Cardiac fibroblast (primary cell): ENCODE measurements at places on chromosomes 4 and X.

- DNase-seq = peak; percentile 77
Measured at GRCh38 chr4:15653864-15654592, 1.1 kb downstream of the FBXL5 start.

DNA sequence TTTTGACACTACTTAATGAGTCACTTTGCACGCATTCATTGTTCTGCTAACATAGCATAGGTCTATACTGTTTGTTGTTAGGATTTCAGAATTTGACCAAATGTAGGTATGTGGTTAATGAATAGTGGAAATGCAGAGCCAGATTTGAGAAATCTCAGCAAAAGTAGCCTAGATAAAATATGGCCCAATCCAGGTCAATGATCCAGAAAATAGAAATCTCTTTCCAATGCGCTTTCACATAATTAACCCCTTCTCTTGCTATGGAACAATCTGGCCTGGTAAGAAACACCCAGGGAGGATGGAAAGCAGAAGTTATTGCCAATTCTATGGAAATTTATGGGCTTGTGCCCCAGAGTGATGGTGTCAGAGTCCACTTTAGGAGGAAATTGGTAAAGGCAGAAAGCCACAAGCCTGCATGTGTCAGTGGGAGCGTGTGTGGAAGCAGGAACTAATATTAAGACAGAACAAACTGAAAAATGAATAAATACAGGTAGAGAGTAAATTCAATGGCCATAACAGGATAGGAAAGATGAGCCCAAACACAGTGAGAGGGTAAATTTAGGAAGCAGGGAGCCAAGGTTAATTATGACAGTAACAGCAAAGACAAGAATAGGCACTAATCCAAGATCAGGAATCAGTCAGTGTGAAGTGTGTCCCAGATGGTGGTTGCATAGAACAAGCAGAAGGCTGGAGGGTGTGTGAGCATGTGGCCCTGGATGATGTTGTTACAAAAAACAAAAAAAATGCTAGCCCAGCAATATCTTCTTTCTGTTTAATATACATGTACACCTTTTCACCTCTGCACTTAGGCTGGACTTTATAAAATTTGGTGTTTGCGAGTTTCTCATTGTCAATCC lies 102.9 kb downstream of the SYTL5 start:
- no peak for DNase-seq

- no peak for DNase-seq
Measured at GRCh38 chr4:106109929-106110328, 206.1 kb downstream of the TBCK start.

DNA sequence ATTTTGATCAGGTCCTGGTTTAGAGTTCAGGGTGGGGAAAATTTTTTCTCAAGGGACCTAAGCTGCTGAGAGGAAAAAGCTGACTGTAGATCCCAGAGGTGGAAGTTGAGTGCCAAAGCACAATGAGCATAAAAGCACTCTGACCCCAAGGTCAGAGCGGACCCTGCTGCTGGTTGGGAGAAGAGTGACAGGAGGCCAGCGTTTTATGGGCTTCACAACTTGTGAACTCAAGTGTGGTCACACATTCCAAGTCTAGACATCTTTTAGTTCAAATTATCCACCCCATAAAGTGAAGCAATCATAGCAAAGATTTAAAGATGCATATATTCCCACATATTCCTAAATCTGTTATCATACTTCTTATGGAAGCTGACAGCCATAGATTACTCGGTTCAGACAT lies 220.3 kb downstream of the CHIC2 start:
- DNase-seq = no peak

GRCh38 chr4:24570172-24570571 lies 14.2 kb downstream of the DHX15 start:
- DNase-seq = no peak

DNA sequence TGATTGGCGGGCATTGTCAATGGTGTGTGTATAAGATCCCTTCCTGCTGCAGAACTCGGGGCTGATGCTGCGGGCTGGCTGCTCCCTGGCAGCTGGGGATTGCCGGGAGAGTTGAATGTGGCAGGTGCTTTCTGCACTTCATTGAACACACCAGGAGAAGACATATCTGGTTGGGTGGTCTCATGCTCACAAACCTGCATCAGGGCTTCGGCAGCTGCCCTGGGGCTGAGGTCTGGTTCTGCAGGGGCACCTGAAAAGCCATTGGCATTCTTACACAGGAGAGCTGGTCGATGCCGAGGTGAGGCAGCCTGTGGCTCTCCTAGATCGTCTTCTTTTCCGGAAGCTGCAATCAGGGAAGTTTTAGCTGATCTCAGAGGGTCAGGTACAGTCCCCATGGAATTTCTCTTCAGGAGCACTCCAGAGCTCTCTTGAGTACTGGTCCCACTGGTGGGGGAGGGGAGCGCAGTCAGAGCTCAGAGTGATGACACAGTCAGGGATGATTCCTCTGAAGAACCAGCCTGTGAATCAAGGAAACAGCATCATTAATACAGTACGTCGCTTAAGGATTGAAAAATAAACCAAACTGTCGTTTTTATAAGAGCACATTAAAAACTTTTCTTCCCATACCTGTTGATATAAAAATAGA lies 57.8 kb downstream of the GPRIN3 start:
- no peak for DNase-seq
